ENCODE measurements at places on chromosomes 16 and 17. TPM values are rescaled to one million over a fixed set of nuclear protein-coding genes. Genes with fewer than 3 reads are reported as not detected.

The ITGAL gene
- not detected for total RNA-seq

DNA sequence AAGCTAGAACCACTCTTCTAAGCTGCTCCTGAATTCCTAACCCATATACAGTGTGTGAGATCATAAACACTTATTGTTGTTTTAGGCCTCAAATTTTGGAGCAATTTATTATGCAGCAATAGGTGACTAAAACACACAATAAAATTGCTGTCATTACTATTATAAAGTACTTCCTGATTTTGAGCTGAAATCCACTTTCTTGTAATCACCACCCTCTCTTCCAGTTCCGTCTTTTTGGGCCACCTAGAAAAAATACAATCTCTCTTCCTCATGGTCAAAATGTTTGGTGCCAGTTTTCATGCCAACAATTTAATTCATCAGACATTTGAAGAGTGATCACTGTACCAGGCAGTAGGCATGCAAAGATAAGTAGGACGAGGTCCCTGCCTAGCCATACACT, 43.3 kb upstream of the NF1 start:
- no peaks in the 10 kb centered on the region for H3K27me3 ChIP-seq
- no peaks in the 10 kb centered on the region for H3K36me3 ChIP-seq
- H3K4me3 ChIP-seq: no peak overlapping the region
- H3K27ac ChIP-seq: no peak overlapping the region

DNA sequence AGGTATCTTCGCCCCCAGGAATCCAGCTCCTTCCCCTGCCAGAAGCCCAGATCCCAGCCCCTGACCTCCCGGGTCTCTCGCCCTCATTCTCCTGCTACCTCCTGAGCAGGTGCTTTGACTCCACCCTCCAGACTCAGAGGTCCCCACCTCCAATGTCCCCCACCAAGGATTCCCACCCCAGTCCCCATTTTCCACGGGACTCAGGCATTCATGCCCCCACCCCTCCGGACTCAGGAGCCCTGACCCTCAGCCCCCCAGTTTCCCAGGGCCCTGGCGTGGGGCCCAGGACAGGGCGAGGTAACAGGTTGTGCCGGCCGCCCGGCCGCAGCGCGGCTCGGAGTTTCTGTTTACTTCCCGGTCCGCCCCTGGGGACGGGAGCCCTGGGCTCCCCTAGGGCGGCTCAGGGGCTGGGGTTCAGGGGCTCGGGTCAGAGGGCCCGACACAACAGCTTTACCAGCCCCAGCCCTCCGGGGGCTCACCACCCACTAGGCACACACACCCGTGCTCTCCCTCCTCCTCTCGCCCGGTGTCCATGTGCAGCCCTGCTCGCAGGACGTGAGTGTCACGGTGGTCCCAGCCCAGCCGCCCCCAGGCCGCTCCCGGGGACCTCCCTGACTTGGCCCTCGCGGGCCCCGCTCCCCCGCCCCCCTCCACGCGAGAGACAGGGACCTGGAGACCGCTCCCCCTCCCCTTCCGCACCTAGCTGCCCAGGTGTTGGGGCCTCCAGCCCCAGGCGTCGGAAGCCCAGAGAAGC, 595 bp downstream of the BICDL2 start:
- peak overlapping the region; percentile 67 for H3K4me3 ChIP-seq
- H3K36me3 ChIP-seq: no peaks in the 10 kb centered on the region
- no peak for DNase-seq
- peaks cover 4% of the 10 kb centered on the region for H3K4me1 ChIP-seq
- H3K27ac ChIP-seq: peak overlapping the region; percentile 35

- no peaks in the 10 kb centered on the region for H3K36me3 ChIP-seq
- no peak overlapping the region for H3K4me3 ChIP-seq
- no peak for DNase-seq
- no peaks in the 10 kb centered on the region for H3K4me1 ChIP-seq
These were observed 615.6 kb upstream of the SOX9 start for GRCh38 chr17:71505200-71505599.

DNA sequence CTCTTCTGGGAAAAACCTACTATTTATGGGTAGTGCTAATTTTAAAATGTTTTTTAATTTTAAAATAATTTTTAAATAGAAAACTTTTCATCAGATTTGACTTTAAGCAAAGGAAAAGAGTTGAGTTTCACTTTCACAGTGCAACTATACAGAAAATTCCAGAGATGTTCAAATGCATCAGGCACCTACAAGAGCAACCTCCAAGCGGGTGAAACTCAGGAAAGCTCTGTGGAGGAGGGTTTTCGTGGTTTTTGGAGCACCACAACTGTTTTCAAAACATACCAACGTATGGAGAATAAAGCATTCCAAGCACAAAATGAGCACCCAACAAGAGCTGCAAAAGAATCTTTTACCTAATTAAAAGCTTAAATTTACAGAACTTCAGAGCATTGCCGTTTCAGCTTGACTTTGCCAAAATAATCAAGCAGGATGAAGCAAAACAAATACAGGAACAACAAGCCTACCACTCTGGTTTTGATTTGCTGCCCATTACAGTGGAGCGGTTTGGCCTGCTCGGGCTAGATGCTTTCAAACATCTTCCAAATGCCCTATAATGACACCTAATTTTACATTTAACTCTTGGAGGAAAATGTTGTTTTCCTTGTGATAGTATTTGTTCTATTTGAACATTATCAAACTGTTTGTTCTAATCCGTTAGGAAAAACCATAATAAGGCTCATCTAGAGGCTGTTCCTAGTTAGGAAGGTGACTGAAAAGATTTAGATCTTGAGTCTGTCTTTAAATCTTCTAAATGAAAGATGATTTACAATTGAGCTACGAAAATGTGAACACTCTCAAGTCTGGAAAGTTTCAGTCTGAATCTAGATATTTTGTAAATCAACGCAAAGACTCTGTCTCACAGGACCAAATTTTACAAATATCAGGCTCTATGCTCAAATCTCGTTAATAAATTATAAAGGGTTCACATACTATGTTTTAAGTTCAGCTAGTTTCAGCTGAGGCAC, 34.5 kb downstream of the NACA2 start:
- no peaks in the 10 kb centered on the region for H3K4me1 ChIP-seq
- no peaks in the 10 kb centered on the region for H3K36me3 ChIP-seq
- DNase-seq: no peak
- no peaks in the 10 kb centered on the region for H3K27me3 ChIP-seq

- H3K27ac ChIP-seq: no peak overlapping the region
- H3K27me3 ChIP-seq: no peaks in the 10 kb centered on the region
- H3K36me3 ChIP-seq: no peaks in the 10 kb centered on the region
- no peak for DNase-seq
- H3K4me1 ChIP-seq: no peaks in the 10 kb centered on the region
- H3K4me3 ChIP-seq: no peak overlapping the region
These were observed 9.8 kb upstream of the CIITA start for GRCh38 chr16:10867199-10867598.
